ENCODE measurements at places on chromosomes 4 and X.

GRCh38 chr4:1310796-1311631, 21.3 kb downstream of the MAEA start:
- no peak for DNase-seq

GRCh38 chrX:22629105-22629725, 356.5 kb downstream of the CBLL2 start:
- DNase-seq = no peak

DNA sequence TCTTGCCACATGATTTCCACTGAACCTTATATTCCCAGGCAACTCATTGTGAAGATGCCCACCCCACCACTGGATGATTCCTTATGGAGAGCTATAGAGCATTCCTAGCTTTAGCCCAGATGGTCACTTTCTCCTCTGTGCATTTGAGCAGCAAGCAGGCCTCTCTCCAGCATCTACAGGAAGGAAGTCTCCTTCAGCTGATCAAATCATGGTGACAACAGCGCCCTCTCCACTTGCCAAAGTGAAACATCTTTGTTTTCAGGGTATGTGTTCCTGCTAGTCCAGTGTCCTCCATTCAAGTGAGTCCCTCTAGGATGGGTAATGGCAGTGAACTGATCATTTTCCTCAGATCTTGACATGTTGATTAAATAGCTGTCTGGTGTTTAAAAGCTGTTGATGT, 10.9 kb upstream of the SYTL5 start:
- no peak for DNase-seq

- no peak for DNase-seq
These were observed 6.3 kb downstream of the RAP1GDS1 start for GRCh38 chr4:98267498-98267897.

DNA sequence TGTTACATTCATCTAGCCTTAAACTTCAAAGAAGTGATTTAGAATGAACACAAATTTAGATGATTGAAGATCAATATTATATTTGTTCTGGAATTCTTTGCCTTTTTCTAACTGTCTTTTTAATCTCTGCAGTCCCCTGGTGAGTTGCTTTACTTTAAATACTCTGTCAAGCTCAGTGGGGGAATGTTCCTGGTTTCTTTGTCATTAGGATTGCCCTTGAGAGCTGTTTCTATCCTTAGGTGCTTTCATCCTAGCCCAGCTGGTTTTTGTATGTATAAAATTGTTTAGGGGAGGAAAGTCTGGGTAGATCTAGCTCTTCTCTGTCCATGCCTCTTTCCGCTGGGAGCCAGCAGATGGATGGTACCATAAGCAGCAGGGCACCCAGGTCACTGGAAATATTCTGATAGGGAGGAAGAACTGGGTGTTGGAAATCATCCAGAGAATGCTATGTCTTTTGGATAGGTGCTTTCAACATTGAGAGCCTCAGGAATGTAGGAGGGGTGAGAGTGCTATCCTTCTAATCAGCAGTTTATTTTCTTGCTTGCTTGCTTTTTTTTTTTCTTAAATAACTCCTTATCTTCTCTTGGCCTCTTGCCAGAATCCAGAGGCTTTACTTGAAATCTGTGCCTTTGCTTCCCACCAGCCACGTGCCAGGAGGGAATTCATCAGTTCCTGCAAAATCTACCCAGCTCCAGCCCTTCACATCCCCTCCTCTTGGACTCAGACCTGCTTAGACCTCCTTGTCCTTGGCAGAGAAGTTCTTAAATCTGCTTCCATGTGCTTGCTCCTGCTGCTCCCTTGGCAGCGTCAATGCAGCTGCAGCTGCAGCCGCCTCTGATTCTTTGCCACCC, 215.3 kb upstream of the ANXA3 start:
- no peak for DNase-seq

DNA sequence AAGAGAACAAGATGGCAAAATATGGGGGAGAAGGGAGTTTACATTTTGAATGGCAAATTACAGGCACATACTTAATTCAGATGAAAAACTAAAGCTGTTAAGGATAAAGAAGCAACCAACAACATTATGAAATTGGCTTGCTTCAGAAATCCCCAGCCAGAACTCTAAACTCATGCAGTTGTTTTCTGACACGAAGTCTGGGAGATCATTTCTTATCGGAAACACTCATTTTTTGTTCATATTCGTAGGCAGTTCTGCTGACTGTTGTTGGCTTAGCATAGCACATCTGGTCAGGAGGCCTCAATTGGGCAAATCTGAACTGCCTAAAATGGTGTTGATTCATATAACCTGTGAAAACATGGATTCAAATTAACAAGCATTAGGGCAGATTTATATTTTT, 33.0 kb upstream of the ARHGAP6 start:
- DNase-seq = no peak

DNA sequence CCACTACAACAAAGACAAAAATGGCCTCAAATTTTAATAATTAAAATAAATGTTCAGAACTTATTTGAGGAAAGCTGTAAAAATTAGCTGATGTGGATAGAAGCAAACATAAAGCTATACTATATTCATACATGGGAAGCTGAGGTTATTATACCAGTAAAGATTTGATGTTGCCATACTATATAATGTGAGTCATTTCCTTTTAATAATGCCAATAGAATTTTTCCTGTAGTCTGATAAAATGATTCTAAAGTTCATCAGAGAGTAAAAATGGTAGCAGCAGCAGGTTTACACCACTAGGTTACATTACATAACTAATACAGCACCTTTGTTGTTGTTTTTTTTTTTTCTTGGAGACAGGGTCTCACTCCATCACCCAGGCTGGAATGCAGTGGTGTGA, 45.5 kb upstream of the CYP2U1 start:
- DNase-seq = no peak

DNA sequence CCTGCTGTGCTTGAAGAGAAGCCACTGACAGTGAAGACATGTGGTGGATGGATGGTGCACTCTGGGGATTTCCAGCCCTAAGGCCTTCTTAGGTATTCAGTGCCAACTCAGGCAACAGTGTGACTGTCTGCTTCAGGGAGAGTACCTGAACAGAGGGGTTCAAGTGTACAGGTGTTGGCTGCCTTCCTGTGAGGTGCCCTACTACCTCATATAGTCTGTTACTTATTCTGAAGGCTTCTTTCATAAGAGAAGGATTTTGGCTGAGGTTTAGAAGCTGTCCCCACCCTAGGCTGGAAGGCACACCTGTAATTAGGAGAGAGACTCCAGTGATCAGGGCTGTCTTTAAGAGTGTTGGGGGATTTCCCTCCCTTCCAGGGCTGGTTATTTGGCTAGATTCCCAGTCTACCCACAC, 1.8 kb downstream of the FTHL17 start:
- DNase-seq = no peak

- no peak for DNase-seq
These were observed 45.8 kb downstream of the ENOX2 start for GRCh38 chrX:130857207-130857606.

GRCh38 chrX:118655561-118656246, 71.7 kb upstream of the IL13RA1 start:
- no peak for DNase-seq

DNA sequence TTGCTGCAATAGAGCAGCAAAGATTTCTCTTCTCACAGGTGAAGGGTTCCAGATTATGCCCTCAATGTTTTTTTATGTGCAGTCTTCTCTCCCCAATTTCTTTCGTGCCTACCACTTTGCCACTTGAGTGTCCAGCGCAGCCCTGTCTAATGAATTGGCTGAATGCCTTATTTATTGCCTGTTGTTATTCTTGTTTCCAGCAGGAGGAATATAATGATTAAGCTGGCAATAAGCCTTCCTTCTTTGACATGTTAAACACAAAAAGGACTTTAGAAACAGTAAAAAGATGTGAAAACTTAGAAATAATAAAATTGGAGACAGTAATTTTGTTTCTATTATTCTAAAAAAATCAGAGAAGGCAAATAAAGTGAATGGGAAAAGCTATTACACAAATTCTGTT, 34.6 kb upstream of the FRAS1 start:
- no peak for DNase-seq
